ENCODE measurements at places on chromosomes 12 and 14. TPM values are rescaled to one million over a fixed set of nuclear protein-coding genes. Genes with fewer than 3 reads are reported as not detected.

The MAP3K9 gene
- total RNA-seq: 10.0 TPM

GRCh38 chr14:20682435-20683124 is 1.8 kb upstream of the RNASE4 start:
- peak; percentile 91 for DNase-seq

DNA sequence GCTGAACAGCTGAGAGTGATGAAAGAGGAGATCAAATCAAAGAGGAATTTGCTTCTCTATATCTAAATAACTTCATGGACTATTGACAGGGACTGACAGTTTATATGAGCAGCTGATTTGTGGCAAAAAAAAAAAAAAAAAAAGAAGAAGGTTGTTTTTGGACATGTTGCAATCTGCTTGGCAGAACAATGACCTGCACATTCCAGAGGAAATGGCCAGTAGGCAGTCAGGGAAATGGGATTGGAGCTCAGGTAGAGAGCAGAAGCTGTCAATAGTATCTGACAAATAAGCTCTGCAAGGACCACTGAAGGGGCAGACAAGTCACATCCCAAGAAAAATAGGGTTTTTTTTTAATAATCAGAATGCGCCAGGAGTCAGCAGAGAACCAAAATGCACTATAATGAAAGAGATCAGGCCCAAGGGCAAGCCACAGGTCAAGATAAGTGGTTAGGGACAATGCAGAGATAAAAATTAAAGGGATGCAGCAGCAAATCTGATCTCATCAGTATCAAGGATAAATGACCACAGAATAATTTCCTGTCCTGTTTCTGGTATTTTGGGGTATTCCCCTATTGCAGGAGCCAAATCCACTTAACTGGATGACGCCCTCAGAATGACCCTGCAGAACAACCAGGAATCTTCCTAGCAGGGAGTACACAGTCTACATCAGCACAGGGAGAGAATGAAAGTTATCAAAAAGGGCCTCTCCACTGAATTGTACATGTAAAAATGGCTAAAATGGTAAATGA is 22.6 kb upstream of the DUSP16 start:
- no peak for DNase-seq

DNA sequence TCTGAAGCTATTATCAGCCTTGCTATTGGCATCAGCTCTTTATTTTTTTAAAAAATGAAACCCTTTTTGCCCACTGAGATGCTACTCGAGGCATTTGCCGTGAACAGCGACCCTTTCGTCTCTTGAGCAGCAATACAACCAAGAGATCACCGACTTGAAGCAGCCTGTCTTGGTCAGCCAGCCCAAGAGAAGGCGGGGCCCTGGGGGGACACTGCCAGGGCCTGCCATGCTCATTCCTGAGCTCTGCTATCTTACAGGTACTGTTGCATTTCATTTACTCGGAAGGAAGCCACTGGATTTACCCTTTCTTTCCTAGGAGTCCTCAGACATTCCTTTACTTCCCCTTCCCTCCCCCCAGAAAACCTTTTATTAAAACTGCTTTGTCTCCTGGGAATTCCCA is 16.7 kb downstream of the PIWIL1 start:
- no peak for DNase-seq

GRCh38 chr14:97021001-97021400 is 223.8 kb downstream of the VRK1 start:
- DNase-seq: no peak

- DNase-seq: no peak
Observed at GRCh38 chr12:30796313-30796780, 41.6 kb upstream of the CAPRIN2 start.
